ENCODE measurements at places on chromosomes 3 and 15.
A peak's percentile ranks its signal among the peaks of the same experiment; 100 is the strongest.

DNA sequence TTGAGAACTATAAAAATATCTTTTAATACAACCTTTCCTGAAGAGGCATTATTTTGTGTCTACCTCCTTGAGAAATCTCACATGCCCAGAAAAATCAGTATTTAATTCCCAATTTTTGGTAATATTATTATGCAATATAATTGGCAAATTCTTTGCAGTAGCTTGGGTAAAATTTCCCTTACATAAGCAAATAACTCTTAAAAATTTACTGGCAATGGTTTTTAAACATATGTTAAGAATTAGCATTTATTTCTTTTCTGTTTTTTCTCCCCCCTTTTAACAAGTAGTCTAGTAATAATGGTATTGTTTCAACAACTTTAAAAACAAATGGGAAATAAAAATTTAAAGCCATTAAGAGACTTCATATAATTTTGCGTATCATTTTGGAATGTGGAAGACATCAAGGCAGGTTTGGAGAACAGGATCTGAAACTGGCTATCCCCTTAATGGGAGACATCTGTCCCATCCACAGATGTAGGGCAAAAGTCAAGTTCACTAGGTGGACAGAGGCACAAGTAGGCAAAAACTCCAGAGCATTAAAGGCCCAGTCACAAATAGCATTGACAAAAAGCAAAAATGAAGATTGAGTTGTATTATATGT lies 89.6 kb upstream of the AADACL2 start:
- no peak for DNase-seq

GRCh38 chr3:49255718-49256511 lies 21.1 kb downstream of the C3orf62 start:
- no peak for DNase-seq

GRCh38 chr3:101194392-101194791 lies 126.0 kb downstream of the IMPG2 start:
- DNase-seq, result no peak

- DNase-seq, result no peak
Measured at GRCh38 chr3:55537129-55537528, 50.0 kb upstream of the WNT5A start.

DNA sequence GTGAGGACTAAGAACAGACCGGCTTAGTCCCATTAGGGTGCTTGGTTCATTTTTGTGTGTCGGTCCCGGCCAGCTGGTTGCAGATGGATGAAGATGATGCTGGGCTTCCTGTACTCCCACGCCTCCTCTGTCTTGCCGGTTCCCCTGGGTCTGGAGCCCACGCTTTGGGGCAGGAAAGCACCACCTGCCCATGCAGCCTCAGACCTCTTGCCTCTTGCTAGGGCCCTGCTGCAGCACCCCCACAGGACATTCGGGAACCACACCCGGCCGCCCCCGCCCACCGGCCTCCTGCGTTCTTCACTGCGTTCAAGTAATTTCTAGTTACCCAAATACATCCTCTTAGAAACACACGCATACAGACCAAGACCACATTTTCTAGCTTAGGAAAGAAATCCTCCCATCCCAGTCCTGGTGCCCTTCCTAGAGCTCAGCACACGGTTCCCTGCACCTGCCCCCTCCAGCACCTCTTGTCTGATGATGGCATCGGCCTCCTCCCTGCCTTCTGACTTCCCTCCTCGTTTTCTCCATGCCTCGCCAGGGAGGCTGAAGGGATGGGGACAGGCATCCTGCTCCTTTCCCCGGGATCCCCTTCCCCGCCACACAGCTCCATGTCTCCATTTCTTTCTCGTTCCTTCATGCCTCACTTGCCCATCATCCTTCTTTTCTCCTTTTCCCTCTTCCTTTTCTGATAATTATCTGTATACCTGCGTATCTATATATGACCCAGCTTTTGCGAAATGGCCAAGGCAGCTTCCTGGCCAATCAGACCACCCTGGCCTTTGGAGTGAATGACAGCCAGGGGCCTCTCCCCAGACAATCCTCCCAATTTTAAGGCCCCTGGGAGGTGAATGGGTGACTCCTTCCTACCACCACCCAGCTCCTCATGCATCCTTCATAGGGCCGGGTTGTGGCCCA lies 30.9 kb downstream of the FAM3D start:
- no peak for DNase-seq

GRCh38 chr15:58880320-58880719 lies 53.2 kb downstream of the SLTM start:
- no peak for DNase-seq

GRCh38 chr3:39907981-39908380 lies 98.6 kb downstream of the MYRIP start:
- no peak for DNase-seq

- DNase-seq, result peak; percentile 54
Measured at GRCh38 chr3:184155644-184156521, 706 bp downstream of the DVL3 start.

- peak; percentile 34 for DNase-seq
Measured at GRCh38 chr3:185397676-185398075, 34.7 kb downstream of the MAP3K13 start.

DNA sequence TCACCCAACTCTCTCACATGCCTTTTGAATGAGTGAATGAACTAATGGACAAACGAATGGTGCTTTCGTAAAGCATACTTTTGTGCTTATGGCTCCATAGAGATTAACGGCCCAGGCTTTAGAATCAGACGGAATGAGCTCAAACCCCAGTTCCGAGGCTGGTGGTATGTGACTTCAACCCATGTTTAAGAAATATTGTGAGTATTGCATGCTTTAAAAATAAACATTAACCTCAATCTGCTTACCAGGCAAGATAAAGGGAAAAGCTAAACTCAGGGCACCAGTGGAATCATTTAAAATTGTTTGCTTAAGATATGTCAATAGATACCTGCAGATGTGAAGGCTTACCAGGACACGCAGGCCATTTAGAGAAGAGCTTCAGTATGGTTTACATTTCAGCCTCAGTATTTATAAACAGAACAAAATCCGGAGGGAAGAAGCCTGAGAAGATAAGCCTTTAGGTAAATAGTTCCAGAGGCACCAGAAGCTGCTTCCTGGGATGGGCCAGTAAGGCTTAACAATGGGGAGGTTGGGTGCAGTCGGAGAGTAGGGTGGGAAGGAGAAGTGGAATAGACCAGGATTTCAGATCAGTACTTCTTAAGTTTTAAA lies 186.4 kb downstream of the ADAMTS9 start:
- no peak for DNase-seq

GRCh38 chr15:91516866-91517265 lies 336.6 kb upstream of the SLCO3A1 start:
- DNase-seq, result no peak

DNA sequence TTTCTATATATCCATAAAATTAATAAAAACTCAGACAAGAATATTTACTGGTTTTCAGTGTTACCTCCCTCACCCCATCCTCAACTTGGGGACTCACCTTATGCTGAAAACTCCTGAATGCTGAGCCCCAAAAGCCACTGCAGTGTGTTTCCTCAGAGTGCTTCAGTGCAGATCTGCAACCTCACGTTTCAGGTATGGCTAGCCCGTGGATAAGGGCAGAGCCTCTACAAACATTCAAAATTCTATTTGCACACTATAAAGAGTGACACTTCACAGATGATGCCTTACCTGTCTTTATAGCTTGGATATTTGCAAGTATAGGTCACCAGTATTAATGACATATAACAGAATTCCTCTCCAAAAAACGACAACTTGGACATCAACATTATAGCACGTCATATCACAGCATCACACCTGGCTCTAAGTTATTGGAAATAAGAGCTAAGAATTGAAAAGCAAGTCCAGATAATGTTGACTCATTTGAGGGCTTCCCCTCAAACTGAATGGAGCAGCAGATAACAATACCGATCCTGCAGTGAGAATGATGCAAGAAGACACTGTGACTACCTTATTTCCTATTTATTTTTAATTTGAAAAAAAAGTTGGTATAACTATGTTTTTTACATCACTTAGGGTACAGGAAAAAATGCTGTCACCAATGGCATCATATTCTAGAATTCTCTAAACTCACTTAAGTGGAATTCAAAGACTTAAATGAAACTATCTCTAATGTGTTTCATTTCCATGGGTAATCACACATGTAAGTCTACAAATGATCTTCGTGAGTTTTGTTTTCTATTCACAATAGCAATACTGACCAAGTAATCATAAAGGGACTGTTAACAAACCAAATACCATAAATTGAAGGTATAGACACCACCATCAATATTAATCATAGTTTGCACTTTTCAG lies 40.7 kb upstream of the RSL24D1 start:
- no peak for DNase-seq

- DNase-seq, result no peak
Measured at GRCh38 chr3:119945291-119945690, 149.0 kb downstream of the GSK3B start.

DNA sequence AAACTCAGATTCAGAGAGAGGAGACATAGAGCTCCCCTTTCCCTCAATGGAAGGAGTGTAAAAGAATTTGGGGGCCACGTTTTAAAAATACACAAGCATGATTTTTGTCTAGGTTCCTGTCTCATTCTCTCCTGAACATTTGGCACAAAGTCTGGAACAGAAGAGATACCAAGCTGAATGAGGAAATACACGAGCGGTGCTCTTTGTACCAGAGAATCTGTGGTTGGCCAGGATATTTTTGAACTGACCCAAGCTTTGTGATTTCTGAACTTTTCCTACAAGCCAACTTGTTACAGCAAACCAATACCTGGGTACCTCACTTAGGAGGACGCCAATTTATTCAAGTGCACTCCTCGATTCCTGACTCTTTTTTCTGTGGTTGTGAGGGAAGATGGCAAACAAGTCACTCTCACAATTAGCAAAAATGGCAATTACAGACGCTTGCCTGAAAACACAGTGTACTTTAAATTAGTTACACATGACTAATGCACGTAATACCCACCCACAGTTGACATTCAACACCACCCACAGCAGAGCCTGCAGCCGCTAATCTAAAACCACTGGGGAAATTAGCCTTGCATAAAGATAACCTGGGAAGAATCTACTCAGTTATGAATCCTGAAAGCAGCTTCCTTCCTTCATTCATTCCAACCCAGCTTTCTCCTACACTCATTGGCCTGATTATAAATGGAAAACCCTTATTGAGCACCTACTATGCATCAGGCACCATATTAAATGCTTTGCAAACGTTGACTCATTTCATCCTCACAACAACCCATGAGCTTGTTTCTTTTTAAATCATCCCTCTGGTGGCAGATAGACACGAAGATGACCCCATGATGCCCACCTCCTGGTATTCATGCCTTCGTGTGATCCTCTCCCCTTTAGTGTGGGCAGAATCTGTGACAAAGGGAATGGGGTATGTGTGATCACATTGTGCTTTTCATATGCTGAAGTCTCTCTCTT lies 293.5 kb downstream of the KBTBD8 start:
- no peak for DNase-seq

DNA sequence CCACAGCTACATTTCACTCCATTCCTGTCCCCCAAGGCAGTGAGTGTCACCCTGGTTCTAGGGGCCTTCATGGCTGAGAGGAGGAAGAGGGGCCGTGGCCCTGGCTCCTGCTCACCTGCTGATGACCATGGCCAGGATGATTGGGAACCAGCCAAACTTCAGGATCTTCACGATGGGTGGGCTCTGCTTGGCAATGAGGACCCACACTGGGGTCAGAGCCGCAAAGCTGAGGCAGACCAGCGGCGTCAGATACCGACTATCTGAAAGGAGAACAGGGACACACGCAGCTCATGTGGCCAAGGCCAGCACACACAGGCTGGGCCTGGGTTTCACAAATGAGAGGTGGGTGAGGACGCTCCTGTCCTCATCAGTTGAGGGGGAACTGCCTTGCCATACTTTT lies 47.6 kb downstream of the ROPN1B start:
- no peak for DNase-seq

DNA sequence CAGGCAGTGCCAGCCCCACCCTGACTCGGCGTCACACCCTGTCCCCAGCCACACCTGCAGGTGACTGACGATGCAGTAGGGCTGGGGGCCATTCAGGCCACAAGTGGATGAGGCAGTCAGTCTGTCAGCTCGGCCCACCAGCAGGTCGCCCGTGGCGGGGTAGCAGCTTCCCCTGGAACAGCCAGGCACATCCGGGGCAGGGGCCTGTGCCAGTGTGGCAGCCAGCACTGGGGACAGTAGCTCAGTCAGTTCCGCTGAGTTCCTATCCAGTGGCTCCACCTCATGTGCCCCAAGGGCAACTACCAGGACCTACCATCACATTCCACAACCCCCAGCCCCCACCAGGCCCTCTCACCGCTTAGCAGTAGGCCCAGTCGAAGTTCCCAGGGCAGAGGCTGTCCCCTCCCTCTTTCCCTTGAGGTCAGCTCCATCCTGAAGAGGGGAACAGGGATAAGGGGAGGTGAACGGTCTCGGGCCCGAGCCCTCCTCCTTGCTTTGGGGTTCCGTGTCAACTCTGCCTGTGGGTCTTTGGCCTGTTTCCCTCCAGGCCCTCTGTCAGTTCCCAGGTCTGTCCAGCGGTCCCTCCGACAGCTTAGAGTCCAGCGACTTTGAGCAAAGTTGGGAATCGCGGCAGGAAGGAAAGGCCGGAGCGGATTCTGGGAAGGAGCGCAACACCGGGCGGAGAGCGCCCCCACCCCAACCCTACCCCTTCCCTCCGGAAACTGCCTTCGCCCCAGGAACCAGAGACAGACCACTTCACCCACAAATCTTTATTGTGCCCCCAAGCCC lies at the start of gene LAMB2:
Gene LAMB2, minus strand, starts transcription at position 614 of the 789 bp plus-strand sequence. Its CDS starts 183 bp downstream, at position 431.
- DNase-seq, result peak; percentile 83

DNA sequence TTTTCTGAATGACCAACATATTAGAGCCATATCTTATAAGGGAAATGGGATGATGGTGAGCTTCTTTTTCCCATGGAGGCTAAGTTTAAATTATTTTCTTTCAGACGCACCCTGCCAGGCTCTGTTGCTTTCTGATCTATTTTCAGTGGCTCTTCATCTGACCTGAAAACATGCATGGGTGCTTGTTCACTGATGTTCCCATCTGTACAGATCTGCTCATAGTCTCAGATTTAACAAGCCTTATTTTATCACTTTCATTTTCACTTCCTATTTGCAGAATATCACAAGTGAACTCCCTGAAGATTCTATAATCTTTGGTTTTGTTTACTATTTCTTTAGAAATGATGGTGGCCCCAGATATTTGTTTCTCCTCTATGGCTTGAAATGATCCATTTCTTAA lies 31.1 kb upstream of the SUCLG2 start:
- no peak for DNase-seq

DNA sequence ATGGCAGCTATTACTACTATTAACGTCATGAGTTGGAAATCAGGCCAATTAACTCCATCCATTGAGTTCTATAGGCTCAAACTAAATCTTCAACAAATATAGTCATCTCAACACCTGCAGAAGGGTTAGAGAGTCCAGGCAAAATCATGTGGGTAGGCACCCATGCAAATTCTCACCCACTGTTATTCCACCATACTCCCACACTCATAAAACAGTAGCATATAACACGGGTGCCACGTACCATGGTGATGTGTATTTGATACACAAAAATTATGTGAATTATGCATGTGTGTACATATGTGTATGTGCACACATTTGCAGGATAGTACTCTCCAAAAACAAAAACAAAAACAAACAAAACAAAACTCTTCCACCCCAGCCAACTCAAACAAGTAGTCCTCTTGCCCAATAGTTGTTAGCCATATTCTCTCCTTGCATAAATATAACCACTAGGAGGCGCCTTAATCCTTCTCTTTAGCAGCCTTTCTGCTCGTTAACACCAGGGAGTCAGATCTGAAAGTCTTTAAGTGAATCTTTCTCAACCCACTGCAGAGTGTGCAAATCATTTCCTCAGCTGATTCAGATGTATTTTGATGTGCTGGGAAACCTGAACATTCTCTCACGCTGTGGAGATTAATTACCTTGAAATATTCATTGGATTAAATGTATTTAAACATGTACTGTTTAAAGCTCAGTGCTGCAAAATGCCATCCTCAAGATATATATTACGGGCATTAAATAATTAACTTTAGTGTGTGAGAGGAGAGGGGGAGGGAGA lies 38.0 kb upstream of the COPB2 start:
- no peak for DNase-seq

- DNase-seq, result peak; percentile 37
Measured at GRCh38 chr3:110814170-110815007, 257.2 kb upstream of the NECTIN3 start.

Data from femur (tissue), 1 donor.